Activated naive CD8-positive, alpha-beta T cell treated with anti-CD3 and anti-CD28 coated beads, Interleukin-2, amount 50 U/mL, for 16 hours (primary cell): ENCODE measurements at places on chromosomes 5 and 9.

DNA sequence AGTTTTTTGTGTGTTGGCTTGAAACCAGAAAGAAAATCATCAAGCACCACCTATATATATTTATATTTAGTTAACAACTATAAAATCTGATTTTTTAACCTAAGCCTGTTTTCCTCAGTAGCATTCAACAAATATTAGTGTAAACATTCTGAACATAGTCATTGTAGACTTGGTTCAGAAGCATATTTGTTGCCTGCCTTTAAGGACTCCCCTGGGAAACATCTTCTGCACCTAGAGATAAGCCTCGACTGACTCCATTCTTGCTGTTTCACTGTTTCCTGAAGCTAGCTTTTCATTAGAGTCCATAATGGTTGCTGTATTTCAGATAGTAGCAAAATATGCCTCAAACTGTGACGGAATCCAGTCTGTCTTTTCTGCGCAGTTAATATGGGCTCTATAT, 123.5 kb downstream of the TRIO start:
- no peak for DNase-seq

- no peak for DNase-seq
These were observed 68.2 kb upstream of the APC start for GRCh38 chr5:112669328-112669963.

DNA sequence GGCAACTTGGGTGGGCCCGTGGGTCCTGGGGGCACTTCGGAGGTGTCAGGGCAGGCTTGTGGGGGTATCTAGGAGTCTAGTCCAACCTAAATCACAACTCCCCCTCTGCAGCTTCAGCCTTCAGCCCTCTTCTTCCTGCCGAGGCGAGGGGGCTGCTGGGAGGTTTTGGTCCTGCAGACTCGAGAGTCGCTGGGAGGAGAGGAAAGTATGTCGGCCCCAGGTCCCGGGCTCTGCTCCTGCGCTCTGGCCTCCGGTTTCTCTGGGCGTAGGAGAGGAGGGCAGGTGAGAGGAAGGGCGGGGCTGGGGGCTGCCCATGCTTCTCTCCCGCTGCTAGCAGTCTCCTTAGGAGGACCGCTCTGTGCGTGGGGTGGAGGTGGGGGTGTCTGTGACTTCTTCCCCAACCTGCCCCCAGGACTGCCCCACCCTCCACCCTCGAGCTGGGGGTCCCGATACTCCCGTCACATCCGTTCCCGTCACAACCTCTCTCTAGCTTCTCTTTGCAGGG, 139.8 kb upstream of the COL5A1 start:
- DNase-seq: no peak

DNA sequence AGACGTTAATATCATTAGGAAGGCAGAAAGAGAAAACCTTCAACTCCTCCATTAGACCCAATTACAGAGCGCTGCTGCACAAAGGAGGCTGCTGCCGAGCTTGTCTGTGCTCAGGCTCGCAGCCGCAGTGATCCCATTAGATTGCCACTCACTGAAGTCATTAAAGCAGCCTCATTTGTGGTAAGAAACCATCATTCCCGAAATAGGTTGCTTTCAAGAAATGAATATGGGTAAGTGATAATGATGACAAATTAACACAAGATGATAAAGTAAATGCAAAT, 137.2 kb downstream of the CAVIN4 start:
- no peak for DNase-seq

DNA sequence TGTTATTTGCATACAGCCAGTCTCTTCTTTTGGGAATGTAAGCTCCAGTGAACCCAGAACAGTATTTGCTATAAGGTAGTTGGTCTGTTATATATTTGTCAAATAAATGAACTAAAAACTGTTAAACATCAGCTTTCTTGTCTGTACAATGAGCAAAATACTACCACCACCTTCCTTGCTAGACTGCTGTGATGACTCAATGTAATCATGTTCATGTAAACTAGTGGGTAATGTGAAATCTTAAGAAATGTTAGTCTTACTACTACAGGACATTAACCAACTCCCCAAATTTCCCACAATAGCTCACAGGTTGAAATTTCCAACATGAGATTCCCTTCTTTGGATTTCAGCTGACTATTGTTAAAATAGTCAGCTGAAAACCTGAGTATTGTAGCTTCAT, 176.1 kb downstream of the TRPM3 start:
- no peak for DNase-seq

- DNase-seq: no peak
These were observed 21.4 kb downstream of the MEGF10 start for GRCh38 chr5:127311781-127312525.

GRCh38 chr9:33443464-33444154, 3.8 kb downstream of the AQP3 start:
- DNase-seq: no peak

DNA sequence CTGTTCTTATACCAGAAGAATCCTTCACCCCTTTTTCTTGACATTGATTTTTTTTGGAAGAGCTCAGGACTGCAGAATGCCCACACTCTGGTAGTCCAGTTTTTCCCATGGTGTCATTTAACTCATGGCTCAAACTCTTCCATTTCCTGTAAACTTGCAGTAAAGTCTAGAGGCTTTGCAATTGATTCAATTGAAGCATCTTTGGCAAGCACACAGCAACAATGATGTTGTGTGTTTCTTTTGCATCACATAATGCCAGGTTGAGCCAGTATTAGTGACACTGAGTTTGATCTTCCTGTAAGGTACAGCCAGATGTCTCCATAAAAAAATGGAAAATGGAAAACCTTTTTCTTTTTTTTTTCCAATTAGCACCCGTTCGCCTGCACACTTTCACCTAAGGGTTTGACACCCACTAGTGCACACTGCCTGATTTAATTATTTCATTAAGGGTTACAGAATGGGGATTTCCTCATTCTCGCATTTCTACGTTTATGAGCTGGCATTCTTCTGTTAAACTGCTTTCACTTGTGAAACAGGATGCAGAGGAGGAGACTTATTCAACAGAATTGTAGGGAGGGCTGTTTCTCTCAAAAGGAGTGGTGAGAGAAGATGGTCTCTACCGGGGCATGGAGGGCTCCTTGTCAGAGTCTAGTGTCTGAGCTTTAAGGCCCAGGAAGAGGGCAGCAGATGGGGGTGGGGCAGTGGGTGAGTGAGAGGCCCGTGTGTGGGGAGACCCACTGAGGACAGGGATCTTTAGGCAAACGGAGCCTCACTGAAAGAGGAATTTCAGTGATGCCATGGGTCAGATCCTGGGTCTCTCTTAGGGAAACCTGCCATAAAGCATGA, 2.2 kb upstream of the S1PR3 start:
- DNase-seq: no peak

GRCh38 chr5:155459889-155460500, 446.4 kb downstream of the KIF4B start:
- no peak for DNase-seq

DNA sequence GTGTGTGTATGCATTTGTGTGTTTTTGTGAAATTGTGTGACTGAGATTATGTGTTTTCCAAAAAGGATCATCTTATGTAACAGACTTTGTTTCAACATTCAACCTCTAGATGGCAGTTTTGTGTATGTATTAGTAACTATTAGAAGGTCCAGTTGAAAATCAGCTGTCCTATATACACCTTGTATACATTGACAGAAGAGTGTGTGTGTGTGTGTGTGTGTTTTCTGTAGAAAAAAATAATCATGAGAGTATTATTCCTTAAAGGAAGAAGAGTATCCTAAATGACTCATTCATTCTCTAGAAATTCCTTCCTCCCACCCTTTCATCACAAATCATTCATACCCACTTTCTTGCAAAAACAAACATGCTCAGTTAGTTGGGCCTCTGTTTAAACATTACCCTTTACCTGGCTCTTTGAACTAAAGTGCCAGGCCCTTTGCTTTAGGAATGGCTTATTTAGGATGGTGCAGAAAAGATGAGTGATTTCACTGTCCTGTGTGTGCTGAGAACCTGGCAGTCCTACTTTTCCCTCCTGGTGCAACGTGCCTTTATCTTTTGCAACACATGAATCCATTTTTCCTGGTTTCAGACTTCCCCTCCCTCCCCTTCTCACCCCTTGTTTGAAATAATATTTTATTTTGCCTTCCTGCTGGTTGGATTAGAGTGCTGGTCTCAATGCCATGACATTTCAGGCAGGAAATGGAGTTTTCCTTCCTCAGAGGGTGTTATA, 152.2 kb downstream of the ARHGAP26 start:
- no peak for DNase-seq

DNA sequence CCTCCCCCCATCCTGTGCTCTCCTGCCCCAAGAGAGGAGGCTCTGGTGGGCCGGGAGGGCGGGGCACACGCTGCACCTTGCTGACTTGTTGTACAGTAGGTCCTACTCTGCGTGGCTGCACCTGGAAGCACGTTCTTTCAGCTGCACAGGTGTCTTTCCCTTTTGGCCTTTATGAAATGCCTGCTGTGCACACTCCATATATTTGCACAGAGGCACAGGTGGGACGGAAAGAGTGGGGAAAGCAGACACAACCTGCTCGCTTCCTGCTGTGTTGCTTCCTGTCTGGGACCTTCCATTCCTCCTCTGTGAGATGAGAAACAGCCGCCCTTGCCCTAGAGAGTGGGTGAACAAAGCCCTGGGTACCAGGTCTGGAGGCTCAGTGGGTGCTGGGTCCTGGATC, 4.8 kb downstream of the USP20 start:
- DNase-seq: no peak

DNA sequence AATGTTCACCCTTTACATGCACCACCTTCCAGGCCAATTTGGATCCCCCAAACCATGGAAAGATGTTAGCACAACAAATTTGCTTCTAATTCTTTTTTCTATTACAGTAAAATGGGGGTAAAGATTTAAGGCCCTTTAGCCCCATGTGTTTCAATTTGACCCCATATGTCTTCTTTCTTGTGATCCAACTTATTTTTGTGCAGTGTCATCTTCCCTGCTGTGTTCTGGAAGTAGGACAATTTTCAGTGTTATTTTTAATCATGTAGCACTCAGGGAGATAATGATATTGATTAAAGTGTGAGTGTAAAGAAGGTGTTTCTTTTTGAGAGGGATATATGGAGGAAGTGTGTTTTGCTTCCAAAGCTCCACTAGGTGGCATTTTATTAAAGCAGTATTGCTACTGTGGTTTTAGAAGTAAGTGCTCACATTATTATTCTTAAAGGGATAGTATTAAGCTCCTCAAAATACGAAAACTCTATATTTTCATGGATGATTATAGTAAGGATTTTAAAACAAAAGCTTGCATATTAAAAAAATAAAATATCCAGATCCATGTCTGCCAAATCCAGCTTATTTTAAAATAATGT, 118.7 kb upstream of the ATP10B start:
- no peak for DNase-seq

DNA sequence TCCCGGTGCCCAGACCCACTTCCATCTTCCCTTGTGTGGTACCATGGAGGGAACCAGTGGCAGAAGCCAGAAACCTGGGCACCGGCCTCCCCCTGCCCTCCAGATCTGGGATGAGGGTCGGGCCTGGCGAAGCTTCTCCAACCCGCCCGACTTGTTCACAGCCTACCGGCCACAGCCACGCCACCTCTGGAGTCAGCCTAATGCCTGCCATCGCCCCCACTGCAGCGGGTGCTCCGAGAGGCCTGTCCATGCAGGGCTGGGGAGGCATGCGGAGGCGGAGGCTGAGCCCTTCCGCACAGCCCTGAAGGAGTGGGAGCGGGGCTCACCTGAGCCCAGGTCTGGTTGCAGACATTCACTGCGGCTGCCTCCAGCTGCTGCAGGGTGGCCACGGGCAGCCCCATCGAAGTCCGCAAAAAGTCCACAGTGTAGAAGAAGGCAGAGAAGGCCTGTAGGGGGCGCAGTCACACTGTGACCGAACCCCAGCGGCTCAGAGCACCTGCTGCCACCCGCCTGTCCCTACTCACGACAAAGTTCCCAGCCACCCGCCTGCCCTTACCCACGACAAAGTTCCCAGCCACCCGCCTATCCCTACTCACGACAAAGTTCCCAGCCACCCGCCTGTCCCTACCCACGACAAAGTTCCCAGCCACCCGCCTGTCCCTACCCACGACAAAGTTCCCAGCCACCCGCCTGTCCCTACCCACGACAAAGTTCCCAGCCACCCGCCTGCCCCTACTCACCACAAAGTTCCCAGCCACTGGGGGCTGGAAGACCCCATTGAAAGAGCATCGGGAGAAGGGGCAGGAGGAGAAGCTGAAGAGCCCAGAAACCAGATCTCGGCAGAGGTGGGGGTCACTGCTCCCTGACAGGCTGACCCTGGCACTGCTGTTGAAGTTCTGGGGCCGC, 3.8 kb upstream of the NPDC1 start:
- no peak for DNase-seq

- no peak for DNase-seq
These were observed 581 bp upstream of the C9orf40 start for GRCh38 chr9:74953235-74953751.

DNA sequence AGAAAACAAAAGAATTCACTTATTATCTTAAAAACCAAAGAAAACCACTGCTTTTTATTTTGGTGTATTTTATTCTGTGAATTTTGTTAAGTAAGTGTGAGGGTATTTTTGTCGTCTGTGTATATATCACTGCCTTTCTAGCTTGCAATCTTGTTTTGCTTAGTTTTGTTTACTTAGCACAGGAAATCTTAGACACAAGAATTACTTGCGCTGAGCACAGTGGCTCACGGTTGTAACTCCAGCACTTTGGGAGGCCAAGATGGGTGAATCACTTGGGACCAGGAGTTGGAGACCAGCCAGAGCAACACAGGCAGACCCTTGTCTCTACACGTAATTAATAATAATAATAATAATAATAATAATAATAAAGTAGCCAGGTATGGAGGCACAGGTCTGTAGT, 230.3 kb downstream of the PAPPA start:
- DNase-seq: no peak

GRCh38 chr5:165004175-165004574, 1498.8 kb downstream of the MAT2B start:
- no peak for DNase-seq

GRCh38 chr9:68522954-68523353, 17.7 kb downstream of the TMEM252 start:
- no peak for DNase-seq

DNA sequence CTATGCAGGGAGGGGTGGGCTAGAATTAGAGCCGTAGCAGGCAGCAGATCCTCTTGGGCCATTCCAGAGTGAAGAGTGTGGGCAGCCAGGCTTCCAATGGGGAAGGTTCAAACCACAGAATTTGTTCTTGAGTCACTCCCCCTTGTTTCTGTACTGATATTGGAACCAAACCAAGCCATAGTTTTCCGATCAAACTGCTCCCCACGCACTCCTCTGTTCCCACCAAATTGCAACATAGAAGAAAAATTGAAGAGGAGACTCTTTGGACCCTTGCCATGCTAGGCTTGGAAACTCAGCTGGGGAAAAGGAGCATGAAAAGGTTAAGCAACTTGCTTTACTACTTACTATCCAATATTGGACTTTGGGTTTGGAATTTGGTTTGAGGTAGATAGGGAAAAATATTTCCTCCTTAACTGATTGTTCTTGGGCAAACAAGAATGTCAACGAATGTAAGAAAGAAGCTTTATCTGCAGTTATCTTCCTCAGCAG, 165.8 kb upstream of the NR3C1 start:
- DNase-seq: no peak

- no peak for DNase-seq
These were observed 84.6 kb downstream of the USP20 start for GRCh38 chr9:129919841-129920240.

DNA sequence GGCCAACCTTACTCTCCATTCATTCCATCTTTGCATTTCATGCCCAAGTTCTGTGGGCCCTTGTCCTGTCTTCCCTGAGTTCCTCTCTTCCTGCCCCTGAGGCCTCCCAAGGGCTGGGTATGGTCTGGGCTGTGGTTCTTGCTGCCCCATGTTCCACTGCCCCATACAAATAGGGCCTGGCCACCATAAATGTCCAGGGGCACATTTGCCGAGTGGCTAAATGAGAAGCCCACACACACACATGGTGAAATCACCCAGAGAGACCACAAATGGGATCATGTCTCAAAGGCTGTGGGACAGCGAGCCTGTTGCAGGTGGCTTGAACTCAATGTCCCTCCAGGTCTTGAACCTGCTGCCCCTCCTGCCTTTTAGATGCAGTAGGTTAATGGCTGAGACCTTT, 1.2 kb downstream of the TIFAB start:
- DNase-seq: no peak
